ENCODE measurements at places on chromosomes 12 and 14.

DNA sequence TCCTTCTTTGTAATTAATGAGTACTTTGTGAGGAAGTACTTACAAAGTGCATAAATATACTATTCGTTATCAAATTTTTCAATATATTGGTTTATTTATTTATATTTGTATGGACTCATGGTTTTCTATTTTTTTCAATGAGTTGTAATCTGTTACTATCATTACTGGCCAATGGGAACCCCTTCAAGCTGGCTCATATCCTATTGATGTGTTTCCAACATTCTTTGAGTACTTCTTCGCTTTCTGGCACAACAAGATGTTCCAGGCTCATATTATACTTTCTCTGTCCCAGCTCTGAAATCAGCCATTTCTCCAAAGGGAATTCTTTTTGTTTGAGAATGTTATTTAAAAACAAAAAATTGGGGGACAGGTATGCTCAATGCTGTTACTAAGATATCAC is 17.5 kb downstream of the YBX3 start:
- no peak for DNase-seq

GRCh38 chr14:81710232-81710845 is 176.7 kb upstream of the SEL1L start:
- peak; percentile 9 for DNase-seq

DNA sequence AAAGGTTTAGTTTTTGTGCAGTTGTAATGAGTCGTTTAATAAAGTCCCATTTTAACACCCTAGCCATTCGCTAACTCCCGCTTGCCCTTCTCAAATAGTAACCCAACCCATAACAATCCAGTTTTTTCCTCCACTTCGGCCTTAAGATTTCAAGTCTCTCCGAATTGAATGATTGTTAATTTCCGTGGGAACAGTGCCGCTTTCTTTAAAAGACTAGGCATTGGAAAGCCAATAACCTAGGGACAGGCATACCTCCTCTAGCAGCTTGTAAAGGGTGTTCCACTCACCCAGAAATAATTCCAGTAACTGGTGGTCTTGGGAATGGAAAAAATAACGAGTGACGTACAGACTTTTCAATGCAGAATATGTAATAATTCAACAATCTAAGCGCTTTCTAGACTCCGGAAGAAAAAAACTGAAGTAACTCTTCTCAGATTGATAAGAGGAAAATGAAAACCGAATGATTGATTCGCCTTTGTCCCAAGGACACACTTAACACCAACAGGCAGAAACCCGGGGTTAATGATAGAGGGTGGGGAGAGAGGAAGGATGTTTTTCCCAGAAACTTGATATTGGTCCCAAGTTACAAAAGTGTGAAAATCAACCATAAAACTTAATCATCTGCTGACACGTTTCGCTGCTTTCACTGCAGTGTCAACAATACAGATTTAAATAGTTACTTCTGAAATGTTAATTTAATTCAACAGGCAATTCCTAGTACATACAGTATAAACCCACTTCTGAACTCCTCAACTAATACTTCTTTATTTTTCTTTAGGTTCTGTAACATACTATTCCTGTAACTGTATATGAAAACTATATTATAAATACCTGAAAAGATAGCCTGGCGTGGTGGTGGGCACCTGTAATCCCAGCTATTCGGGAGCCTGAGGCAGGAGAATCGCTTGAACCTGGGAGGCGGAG is 1.0 kb upstream of the SINHCAF start:
- DNase-seq: no peak

DNA sequence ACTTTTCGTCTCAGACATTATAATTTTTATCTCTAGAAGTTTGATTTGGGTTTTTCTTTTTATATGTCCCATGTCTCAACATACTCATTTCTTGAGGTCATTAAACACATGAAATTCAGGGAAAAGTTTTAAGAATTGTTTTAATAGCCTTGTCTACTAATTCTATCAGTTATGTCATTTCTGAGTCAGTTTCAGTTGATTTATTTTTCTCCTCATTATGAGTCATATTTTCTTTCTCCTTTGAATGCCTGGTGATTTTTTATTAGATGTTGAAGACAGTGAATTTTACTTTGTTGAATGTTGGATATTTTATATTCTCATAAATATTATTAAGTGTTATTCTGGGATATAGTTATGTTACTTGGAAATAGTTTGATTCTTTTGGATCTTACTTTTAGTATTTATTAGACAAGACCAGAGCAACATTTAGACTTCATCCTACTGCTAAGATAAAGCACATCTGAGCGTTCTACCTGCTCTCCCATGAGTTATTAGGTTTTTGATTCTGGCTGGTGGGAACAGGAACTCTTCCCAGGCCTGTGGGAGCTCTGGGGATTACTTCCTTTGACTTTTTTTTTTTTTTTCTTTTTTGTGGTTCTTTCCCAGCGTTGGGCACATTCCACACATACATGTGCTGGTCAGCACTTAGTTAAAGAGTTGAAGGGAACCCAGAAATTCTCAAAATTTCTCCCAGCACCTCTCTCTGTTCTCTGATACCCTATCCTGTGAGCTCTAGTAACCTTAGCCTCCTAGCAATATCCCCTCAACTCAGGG is 1157.7 kb downstream of the BCL11B start:
- DNase-seq: peak; percentile 28

- DNase-seq: no peak
These were observed 477.5 kb downstream of the RMST start for GRCh38 chr12:97940105-97940504.

- DNase-seq: peak; percentile 2
These were observed 510.4 kb downstream of the SLC16A7 start for GRCh38 chr12:60106214-60106613.

DNA sequence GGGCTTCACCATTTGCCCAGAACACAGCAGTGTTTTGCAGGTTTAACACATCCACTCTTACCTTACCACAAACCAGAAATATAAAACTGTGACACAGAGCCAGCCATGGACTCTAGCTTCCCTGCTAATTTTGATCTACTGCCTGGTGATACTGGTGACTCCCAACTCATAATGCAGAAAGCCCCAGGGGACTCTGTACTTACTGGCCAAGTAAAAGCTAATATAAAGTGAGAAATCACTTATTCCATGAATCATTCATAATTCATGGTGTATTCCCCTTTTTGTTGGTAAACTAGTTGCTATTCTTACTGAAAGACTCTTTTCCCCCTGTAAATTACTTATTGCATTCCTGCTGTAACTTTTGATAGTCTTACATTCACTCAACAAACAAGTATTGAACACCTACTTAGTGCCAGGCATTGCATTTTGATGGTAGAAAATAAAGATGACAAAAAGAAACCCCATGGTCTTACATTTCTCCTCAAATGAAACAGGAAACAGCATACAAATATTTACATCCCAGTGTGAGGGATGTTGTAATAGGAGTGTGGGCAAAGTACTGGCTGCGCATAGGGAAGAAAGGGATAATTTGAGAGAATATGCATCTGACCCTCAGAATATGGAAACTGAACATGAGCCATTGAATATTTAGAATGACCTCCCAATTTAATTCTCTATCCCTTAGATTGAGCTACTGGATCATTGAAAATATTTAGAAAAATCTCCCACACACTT is 279.6 kb downstream of the PDZRN4 start:
- no peak for DNase-seq

DNA sequence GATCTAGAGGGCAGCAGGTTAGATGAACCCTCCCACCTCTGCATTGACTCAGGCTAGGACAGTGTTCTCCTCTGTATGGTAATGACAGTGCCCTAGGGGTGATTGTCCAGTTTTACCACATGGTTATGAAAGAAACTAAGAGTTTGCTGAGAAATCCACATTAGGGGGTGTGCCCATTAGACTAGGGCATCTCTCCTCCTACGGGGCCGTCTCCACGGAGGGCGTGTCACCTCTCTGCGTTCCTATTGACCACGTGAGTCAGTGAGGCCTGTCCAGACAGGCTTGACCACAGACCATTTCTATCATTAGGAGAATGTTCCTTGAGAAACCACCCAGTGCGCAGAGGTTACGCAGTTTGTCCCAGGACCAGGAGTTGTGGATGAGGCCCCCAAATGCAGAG is 8.3 kb downstream of the MVK start:
- DNase-seq: peak; percentile 97

- no peak for DNase-seq
These were observed 335.1 kb upstream of the OR4E1 start for GRCh38 chr14:22008766-22009165.

GRCh38 chr14:72546344-72547016 is 347.4 kb downstream of the DPF3 start:
- no peak for DNase-seq

- DNase-seq: peak; percentile 46
These were observed 448 bp downstream of the FBXL14 start for GRCh38 chr12:1594006-1594260.

GRCh38 chr14:98176892-98177291 is 1095.1 kb downstream of the BCL11B start:
- no peak for DNase-seq

- no peak for DNase-seq
These were observed 12.5 kb upstream of the GOLGA3 start for GRCh38 chr12:132841151-132841550.

DNA sequence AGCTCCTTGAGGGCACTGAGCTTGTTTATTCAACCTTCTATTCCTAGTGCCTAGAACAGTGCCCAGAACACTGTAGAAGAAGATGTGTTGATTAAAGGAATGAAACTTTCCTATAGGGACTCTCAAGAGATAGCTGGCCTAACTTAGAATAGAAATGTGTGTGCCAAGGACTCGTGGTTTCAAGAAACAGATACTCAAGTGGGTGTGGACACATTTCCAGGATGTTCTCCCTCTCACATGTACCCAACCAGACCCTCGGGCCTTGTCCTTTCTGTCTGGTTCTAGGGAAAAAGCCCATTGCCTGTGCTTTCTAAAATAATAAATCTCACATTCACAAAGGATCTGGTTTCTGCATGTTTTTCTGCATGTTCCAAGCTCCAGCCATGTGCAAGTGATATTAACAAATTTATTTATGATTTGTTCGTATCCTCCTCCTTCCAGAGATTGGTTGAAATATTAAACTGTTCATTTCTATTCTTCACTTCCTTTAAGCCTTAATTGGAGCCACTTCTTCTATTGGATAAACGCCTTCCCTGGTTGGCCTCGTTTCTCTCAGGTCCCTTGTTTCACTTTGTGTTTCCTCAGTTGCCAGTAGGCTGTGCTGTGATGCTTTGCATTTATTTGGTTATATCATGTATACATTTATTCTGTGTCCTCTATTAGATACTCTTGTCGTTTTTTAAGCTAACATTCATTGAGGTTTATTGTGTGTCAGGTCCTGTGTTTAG is 89.8 kb downstream of the CRADD start:
- peak; percentile 55 for DNase-seq

- DNase-seq: no peak
These were observed 86.6 kb downstream of the TBC1D30 start for GRCh38 chr12:64911081-64911480.

- DNase-seq: no peak
These were observed 84.6 kb upstream of the PTPRB start for GRCh38 chr12:70721656-70722357.

- DNase-seq: no peak
These were observed 194.1 kb downstream of the KTN1 start for GRCh38 chr14:55773984-55774545.

DNA sequence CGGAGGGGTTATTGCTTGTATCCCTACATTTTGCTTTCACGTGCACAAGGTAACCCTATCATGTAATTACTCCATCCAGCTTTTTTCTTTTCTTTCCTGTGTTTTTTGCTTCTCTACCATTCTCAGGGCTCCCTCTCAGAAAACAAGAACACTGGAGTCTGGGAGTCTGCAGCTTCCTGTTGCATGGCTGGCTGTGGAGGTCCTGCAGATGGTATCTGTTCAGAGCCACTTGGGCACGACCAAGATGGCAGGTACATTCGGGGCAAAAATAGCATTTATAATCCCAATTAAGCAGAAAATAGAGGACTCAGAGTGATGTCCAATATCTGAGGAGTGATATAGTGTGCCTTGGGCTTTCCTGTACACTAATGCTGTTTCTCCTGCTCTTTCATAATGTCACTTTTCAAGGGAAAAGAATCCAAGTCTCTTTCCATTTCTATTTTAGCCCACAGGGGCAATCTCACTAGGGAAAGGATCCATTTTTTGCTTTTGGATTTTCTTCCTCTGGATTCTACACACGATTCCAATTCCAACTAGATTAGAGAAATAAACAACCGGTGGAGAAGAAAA is 3.2 kb upstream of the NUMB start:
- DNase-seq: no peak

Data from RWPE1 (cell line).